Myocyte (in vitro differentiated cells): ENCODE measurements at places on chromosomes 16 and 17. TPM values are rescaled to one million over a fixed set of nuclear protein-coding genes. Genes with fewer than 3 reads are reported as not detected.

- DNase-seq = peak; percentile 89
Measured at GRCh38 chr17:45229681-45230409, 8.2 kb downstream of the FMNL1 start.

- DNase-seq = no peak
Measured at GRCh38 chr16:86085161-86085611, 186.2 kb downstream of the IRF8 start.

- DNase-seq = peak; percentile 40
Measured at GRCh38 chr17:58541249-58541648, 26.8 kb upstream of the MTMR4 start.

DNA sequence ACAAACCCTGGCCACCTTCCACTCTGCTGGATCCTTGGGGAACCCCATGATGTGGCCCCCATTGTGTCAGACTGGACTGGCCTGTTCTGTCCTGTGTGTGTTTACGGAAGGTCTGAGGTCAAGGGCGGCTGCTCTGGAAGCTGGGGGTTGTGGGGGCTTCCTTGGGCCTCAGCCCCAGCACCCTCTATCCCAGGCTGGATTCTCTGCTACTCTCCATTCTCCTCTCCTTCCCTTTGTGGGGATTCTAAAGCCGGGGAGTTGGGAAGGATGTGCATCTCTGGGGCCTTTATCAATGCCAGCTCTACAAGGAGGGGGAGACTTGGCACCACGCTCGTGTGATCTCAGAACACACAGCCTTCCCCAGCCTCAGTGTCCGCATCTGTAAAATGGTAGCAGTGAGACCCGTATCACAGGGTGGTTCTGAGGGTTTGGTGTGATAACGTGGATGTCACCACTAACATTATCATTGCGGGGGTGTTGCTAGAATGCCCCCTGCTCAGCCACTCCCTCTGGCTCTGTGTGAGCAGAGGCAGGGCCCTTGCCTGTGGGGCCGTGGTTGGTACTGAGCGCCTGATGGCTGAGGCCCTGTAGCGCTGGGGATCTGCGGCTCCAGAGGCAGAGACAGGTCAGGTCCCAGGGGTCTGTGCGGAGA is 18.1 kb downstream of the ADGRG1 start:
- DNase-seq = no peak

- DNase-seq = no peak
Measured at GRCh38 chr17:6721744-6722143, 8.6 kb upstream of the SLC13A5 start.

- no peak for DNase-seq
Measured at GRCh38 chr16:50745940-50746339, 4.1 kb downstream of the CYLD start.

DNA sequence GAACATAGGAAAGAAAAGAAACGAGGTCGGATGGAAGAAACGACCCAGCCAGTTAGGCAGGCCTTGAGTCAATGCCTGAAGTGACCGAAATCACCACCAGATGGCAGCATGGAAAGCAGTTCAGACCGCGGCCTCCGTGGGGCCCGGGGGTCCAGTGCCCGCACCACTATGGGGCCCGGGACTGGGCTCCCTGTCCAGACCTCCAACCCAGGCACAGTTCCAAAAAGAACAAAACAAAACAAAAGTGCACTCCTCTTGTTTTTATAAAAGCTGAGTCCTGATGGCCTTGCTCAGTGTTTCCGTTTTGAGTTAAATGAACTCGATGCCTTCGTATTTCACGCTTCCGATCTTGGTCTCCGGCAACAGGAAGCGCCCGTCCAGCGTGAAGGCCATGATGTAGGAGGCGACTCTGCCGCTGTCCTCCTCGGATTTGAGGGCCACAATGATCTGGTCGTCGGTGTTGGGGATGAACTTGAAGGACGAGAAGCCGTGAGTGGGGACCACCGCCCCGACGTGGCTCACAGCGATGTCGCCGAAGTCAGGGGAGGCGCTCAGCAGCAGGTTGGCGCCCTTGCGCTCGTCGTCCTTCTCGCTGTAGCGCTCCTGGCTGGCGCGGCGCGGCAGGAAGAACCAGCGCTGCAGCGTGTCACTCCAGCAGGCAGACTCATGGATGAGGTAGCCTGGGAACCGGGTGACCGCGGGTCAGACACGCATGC is 13.7 kb upstream of the LGALS3BP start:
- peak; percentile 47 for DNase-seq

DNA sequence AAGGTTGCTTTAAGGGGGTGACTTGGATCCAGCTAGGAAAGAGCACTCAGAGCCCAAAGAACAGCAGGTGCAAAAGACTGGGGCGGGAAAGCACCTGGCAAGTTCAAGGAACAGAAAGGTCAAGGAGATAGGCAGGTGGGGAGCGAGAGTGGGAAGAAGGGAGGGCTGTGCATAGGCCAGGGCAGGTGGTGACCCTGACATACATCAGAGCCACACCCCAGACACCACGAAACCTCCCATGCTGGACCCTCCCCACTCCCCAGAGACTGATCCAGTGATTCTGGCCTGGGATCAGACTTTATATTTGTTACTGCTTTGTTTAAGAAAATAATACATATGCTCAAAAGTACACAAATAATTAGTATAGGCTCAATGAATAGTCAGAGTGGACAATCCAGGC is 48.5 kb upstream of the RBFOX3 start:
- no peak for DNase-seq

DNA sequence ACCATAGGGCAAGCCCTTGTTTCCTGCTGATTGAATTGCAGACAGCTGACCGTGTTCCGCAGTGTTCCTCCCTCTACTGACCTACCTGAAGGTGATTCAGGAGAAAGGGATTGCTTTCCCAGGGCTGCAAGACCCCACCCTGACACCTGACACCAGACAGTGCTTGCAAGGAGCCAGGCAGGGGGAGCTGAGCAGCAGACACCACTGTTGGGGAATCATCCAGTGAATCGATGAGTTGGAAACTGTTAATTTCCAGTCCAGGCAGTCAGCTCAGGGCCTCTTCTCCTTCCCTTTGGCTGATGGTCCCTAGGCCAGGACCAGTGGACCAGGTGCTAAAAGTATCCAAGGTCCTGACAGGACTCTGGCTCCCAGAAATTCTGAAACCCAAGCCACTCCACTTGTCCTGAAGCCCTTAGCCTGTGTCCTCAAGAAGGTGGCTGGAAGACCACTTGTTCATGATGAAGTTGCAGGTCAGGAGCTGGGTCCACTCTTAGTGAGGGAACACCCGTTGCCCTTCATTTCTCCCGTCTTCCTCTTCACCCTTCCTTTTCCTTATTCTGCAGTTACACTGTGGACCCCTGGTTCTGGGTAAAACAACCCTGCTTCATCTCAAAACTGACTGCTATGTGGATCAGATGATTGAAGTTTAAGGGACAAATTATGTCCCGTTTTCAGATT is 9.5 kb upstream of the UNK start:
- DNase-seq = peak; percentile 45

Gene KRT17
- 0.32 and 2.4 TPM in 2 replicates for total RNA-seq

Gene RND2
- 0.35 and 0.78 TPM in 2 replicates for total RNA-seq

Gene PTGES3L
- total RNA-seq = 28.8 and 29.1 TPM in 2 replicates

Gene TBC1D3D
- total RNA-seq = not detected in 2 replicates

Gene CFAP119
- total RNA-seq = 3.9 and 4.1 TPM in 2 replicates

Gene FKBP10
- total RNA-seq = 164 and 174 TPM in 2 replicates
